ENCODE measurements at places on chromosomes 1 and 21.

DNA sequence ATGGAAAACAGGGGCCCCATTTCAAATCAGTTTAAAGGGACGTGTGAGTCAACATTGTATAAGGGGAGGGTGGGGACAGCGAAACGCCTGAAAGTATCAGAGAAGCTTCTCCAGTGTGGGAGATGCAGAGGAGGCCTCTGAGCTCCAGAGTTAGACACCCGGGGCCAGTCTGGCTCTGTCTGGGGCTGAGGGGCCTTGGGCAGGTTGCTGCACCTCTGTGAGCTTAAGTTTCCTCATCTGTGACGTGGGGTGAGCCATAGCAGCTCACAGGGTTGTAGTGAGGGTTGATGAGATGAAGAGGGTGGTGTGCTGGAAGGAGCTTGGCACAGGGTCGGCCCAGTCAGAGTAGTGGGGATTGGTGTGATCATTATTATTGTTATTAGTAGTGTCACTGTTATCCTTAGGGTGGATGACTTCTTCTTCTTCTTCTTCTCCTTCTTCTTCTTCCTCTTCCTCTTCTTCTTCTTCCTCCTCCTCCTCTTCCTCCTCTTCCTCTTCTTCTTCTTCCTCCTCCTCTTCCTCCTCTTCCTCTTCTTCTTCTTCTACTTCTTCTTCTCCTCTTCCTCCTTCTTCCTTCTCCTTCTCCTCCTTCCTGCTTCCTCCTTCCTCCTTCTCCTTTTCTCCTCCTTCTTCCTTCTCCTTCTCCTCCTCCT, 282.0 kb downstream of the PTPRU start:
- DNase-seq: peak; percentile 8

GRCh38 chr1:167429612-167430011, 88.7 kb downstream of the CD247 start:
- DNase-seq: no peak

- no peak for DNase-seq
These were observed 33.0 kb downstream of the DSCAM start for GRCh38 chr21:40813918-40814317.

GRCh38 chr1:37858931-37859506, 373 bp downstream of the MTF1 start:
- peak; percentile 62 for DNase-seq

DNA sequence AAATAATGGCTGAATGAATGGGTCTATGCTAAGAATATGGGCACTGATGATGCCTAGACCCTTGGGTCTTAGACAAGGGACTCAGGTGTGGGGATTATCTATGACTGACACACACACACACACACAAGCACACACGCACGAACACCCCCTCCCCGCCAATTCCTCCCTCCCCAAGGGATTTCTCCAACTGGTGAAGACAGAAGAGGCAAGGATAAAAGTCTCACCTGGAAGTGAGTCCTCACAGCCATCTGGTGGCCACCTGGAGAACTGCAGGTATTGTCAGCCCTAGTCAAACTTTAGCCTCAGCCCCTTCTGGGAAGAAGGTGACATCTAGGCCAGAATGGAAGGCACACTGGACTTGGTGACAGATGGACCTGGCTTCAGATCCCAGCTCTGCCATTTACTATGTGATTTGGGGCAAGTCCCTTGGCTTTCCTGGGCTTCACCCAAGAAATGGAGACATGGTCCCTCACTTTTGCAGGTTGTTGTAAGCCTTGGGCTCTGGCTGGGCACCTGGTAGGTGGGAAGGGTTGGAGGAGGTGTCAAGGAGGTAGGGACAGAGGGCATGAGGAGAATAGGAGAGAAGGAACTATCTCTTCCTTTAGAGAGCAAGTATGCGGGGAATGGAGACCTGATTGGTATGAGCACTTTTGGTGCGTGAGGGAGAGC, 4.0 kb upstream of the GPR3 start:
- peak; percentile 87 for DNase-seq

All from activated CD8-positive, alpha-beta memory T cell treated with anti-CD3 and anti-CD28 coated beads, Interleukin-2, amount 50 U/mL, for 48 hours (primary cell).